ENCODE measurements at places on chromosomes 6 and 20.

GRCh38 chr6:76885861-76886301 is 577.4 kb downstream of the HTR1B start:
- no peak for DNase-seq

DNA sequence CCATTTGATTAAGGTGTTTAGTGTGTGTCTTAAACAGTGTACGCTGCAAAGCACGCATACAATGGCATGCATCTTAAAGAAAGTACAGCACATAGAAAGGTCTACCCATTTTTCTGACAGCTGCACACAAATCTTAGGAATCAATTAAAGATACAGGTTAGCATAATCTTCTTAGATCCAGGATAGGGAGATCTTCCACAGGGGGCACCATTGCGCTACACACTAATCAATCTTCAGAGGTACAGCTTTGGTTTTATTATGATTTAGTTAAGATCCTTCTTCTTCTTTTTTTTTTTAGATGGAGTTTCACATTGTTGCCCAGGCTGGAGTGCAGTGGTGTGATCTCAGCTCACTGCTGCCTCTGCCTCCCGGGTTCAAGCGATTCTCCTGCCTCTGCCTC is 63.7 kb upstream of the BEND3 start:
- DNase-seq, result peak; percentile 4

- DNase-seq, result no peak
Observed at GRCh38 chr6:136319732-136320131, 30.1 kb upstream of the BCLAF1 start.

DNA sequence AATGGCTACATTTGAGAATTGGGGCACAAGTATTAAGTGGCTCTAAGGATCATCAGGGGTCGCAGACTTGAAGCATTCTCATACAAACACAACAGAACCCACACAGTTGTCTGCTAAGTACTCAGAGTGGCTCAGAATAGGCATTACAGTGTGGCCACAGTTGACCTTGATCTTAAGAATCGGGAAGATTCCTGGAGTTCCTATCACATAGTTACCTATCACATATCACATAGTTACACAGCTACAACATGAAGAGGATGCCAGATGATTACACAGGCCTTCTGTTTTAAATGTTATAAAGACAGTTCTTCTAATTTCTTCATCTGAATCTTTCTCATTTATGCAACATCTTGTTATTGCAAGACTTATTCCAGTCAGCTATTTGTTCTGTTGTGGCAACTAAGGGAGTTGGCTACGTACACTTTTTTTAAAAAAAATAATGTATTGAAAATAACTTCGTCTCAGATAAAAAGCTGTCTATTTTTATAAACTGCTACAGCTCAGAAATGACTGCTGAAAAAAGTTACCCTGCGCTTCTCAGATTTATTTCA is 129.0 kb downstream of the REV3L start:
- DNase-seq, result no peak

DNA sequence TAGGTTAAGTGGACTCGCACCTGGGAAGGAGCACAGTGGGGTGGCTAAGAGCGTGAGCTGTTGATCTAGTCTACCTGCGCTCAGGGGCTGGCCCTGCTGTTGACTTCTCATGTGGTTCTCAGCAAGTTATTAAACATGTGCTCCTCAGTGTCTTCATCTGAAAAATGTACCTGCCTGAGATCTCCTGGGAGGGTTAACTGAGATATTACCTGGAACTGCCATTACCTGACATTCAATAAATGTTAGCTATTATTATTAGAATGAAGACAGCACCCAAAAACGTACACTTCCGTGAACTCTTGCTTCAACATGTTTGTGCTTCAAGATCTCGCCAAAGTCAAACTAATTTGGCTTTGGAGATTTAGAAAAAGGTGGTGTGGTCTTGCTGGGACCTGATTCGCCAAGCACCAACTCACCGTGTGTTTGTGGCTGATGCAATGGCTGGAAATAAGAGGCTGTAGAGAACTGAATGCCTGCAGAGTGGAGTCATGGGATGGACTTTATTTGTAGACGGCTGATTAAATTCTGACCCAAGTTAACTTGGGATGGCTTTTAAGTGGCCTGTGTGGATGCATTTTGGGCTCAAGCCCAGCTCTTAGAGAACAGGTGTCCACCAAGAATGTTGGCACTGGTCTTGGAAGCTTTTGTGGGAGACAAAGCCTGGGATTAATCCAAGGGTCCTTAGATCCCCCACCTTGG is 692.9 kb downstream of the QKI start:
- no peak for DNase-seq

DNA sequence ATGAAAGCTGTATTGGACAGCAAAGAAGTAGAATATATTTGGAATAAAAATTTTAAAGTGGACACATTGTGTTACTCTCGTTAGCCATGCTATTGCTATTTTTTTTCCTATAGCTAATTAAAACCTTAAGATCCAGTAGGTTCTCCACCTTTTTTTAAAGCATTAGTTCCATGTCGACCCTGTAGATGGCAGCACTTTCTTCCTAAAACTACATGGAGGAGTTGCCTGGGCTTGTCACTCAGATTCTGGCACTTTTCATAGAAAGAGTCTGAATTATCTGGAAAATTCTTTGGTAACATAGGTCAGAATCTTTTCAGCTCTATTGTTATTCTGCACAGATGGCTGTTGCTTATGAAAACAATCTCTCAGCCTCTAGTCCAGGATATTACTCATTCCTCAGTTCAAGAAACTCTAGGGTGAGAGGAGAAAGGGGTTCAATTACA is 42.0 kb upstream of the ESR1 start:
- DNase-seq, result peak; percentile 13

DNA sequence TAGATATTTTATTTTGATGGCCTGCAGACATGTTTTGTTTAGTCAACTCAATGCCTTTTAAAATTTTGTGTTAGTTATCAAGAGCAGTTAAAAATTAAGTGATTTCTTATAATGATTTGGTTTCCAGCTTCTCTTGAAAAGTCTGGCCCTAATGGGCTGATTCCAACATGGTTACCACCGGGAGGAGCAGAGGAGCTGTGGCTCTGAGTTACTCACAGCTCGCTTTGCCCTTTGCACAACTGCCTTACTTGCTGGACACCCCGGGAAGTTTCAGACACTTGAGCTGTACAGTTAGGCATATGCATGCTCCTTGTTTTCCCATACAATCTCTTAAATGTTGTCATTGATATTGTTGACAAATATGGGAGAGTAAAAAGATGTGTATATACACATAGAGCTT is 173.1 kb upstream of the MMS22L start:
- no peak for DNase-seq

- DNase-seq, result no peak
Observed at GRCh38 chr6:135002974-135003703, 51.5 kb downstream of the HBS1L start.

DNA sequence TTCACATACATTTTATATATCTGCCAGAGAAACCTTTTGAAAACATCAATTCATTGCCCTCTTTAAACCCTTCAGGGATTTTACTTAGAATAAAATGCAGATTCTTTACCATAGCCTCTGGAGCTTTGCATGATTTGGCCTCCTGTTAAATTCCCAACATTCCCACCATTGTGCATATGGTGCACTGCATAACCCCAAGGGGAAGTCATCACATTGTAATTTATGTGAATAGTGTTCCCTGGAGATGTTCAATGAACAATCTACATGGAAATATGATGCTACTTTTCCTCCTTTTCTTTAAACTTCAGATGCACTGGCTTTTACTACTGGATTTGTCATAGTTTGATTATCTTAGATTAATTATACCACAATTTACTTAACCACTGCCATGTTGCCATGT is 94.7 kb downstream of the PHF3 start:
- DNase-seq, result no peak

GRCh38 chr6:75484535-75484934 is 9.1 kb downstream of the FILIP1 start:
- DNase-seq, result no peak

GRCh38 chr20:17295151-17295726 is 68.4 kb downstream of the PCSK2 start:
- DNase-seq, result no peak

GRCh38 chr6:107115695-107116327 is 496 bp upstream of the BEND3 start:
- peak; percentile 31 for DNase-seq

DNA sequence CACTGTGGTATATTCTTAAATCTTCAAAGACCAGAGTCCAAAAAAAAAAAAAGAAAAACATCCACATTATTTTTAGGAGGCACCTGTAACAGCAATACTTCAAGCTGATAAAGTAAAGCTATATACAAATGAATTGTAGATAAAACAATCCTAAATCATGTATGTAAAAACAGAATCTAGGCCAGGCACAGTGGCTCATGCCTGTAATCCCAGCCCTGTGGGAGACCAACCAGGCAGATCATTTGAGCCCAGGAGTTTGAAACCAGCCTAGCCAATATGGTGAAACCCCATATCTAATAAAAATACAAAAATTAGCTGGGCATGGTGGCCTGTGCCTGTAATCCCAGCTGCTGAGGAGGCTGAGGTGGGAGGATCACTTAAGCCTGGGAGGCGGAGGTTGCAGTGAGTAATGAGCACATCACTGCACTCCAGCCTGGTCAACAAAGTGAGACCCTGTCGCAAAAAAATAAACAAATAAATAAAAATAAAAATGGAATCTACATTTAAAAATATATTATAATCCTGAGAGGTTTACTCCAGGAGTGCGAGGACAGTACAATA is 7.3 kb downstream of the NAPB start:
- DNase-seq, result no peak

- no peak for DNase-seq
Observed at GRCh38 chr20:57294550-57294949, 28.1 kb upstream of the BMP7 start.

- DNase-seq, result no peak
Observed at GRCh38 chr6:1761477-1761877, 151.8 kb downstream of the FOXC1 start.

- DNase-seq, result no peak
Observed at GRCh38 chr6:6546318-6547109, 42.0 kb upstream of the LY86 start.

DNA sequence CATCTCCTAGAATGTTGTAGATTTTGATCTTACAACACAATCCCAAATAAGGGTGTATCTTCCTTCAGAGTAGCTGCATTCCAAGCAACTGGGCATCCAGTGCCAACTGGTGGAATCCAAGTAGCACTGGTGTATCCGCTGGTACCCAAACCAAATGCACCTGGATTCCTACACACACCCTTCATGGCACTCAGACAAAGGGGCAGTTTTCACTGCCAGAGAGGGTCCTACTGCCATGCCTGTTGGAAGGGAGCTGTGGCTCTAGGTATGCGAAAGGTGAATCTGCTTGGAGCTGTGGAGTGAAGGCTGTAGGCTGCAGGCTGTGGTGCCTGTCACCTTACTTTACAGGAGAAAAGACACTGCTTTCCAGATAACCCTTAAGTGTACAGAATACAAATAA is 17.0 kb upstream of the CLDN20 start:
- no peak for DNase-seq
